ENCODE measurements at places on chromosomes 16 and 17.

DNA sequence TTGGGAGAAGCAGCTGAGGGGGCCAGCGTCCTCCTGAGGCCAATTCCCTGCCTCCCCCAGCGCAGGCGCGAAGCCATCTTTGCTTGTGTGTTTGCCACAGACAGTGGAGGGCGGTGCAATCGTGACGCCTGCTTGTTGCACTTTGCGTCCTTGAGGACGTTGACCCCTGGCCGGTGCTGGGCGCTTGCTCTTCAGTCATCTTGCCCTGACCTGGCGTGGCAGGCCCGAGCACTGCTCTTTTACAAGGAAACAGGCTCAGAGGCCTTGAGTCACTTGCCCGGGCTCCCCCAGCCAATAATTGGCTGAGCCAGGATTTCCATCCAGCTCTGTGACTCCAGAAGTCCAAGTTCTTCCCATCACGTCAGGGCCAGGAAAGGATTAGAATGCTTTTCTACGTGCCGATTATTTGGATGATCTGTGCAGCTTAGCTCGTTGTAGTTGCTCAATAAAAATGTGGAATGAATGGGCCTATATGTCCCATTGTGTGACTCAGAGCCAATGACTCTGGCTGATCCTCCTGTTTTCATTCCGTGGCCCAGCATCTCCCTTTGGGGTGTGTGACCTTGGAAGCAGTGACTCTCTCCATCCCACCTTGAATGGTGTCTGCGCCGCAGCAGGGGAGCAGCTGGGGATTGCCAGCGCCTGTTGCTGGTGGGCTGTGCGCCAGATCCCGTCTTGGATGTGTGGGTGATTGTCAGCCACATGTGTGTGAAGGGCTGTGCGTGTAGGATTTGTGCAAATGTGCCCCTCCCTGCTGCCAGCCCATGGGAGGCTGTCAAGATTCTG, 214.1 kb downstream of the SEC14L1 start:
- peak; percentile 52 for DNase-seq

DNA sequence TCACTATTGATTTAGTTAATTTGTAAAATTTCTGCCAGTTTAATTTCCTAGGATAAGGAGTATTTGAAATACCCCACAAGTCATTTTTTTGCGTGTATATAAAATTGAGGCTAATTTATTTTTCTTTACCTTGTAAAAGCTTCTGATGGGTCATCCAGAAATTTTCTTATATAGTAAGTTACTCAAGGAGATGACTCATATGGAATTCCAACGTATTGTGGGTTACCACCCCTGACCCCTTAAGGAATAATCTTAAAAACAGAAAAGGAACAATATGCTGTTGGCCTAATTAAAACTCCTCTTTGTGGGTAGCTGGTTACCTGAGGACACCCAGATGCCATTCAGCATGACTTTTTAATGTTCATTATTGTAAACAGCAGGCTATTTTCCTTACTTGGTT, 13.6 kb downstream of the HEATR6 start:
- no peak for DNase-seq

DNA sequence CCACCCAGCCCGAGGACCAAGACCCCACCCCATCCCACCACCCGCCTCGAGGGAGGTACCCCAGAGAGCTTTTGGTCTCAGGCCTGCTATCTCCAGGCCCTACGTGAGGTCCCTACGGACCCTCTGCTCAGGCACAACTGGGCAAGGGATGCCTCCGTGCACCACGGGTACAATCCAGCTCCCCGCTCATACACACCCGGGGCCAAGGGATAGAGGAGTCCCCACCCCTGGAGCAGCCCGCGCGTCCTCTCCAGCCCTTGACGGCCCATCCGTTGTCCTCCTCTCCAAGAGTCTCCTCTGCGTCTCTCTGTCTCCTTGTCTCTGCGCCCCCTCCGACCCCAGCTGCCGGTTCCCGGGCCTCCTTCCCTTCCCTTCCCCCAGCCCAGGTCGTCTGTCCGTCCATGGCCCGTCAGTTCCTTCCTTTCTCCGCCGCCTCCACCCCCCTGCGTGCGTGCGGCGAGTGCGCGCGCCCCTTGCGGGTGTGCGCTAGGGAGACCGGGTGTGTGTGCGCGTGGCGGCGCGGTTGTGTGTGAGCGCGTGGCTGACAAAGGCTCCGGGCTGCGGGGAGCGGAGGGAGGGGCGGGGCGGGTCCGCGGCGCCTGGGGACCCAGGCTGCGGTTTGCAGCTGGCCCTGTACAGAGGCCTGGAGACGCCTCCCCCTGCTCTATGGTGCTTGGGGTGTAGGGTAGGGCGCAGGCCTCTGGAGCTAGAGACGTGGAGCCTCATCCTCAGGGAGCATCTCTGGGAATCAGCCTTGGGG, 930 bp downstream of the SPNS2 start:
- DNase-seq = peak; percentile 70

- DNase-seq = no peak
Measured at GRCh38 chr17:77142689-77143088, 1.9 kb downstream of the SEC14L1 start.

- no peak for DNase-seq
Measured at GRCh38 chr16:62585041-62585545, 548.9 kb upstream of the CDH8 start.

GRCh38 chr17:21373036-21373435, 3.1 kb upstream of the KCNJ12 start:
- DNase-seq = no peak

Measured in activated CD8-positive, alpha-beta memory T cell treated with anti-CD3 and anti-CD28 coated beads for 24 hours (primary cell).